ENCODE measurements at places on chromosomes 7 and 10.

DNA sequence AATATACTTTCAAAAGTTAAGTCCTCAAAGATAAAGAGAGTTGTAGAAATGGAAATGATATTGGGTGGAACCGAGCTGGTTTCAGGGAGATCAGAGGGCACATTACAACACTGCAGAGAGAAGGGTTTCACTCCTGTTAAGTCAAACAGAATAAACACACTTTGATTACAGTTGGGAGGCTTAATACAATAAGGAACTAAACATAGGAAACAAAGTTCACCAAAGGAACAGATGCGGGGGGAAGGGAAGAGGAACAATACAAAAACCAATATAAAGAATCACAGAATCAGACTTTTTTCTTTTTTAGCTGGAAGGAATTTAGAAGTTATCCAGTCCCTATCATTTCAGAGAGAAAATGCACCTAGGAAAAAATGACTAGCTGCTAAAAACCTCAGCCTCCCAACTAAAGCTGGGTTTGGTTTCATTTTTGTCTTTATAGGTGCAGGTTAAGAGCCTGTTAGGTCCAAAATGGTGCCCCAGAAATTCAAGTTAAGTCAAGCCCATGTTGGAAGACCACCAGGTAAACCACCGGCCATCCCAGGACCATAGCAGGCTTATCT lies 81.9 kb downstream of the DNMBP start:
- DNase-seq: no peak

GRCh38 chr7:77538281-77539212 lies 1.5 kb downstream of the PTPN12 start:
- DNase-seq: no peak

GRCh38 chr7:98831641-98832221 lies 38.1 kb downstream of the TMEM130 start:
- no peak for DNase-seq

- DNase-seq: no peak
Measured at GRCh38 chr7:137981668-137982067, 20.2 kb downstream of the CREB3L2 start.

DNA sequence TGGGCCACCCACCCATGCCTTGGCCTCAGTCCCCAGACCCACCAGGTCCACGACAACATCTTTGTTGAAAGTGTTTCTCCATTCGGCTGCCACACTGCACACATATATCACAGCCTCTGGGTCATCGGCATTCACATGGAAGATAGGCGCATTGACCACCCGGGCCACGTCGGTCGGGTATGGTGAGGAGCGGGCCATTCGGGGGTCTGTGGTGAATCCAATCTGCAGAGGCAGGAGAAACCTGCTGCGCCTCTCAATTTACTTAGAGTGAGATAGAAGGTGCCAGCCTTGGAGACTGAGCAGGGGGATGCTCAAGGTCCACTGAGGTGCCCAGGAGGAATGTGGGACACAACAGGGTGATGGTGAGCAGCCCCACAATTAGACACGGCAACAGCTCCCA lies 16.4 kb downstream of the OGDHL start:
- DNase-seq: no peak

DNA sequence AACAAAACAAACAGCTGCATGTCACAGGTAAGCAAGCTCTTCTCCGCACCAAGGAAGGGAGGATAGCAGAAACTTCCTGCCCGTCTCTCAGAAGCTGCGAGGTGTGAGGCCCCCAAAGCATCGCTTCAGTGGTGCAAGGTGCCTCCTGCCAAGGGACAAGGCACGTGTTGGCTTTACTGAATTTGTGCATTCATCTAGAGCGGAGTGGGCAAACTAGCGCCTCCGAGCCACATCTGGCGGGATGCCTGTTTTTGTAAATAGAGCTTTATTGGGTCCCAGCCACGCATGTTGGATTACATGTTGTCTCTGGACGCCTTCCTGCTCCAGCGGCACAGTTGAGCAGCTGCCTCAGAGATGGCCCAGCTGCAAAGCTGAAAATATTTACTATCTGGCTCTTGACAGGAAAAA lies 27.7 kb downstream of the PHYH start:
- no peak for DNase-seq

- no peak for DNase-seq
Measured at GRCh38 chr10:29612657-29613056, 22.1 kb downstream of the SVIL start.

- DNase-seq: no peak
Measured at GRCh38 chr10:13681095-13681494, 94.3 kb downstream of the PRPF18 start.

GRCh38 chr7:155813125-155813524 lies 862 bp upstream of the SHH start:
- DNase-seq: no peak

- DNase-seq: no peak
Measured at GRCh38 chr10:86036544-86036831, 330.1 kb downstream of the GRID1 start.

- no peak for DNase-seq
Measured at GRCh38 chr10:61653699-61654098, 9.0 kb upstream of the CABCOCO1 start.

DNA sequence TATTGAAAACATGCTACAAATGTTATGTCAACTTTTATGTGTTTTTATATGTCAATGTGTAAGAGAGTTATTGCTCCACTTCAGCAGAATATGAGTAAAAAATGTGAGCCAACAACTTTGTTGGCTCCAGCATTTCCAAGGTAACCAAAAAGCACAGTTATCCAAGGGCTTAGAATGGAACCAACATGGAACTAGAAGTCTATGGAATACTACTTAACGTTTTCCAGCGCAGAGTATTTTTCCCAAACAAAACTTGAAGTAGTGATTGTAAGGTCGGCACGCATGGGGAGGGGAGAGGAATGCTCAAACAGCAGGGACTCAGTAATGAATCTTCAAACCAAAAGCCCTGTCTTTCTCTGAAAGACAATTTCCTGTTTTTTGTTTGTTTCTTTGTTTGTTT lies 45.0 kb upstream of the TSPAN13 start:
- DNase-seq: no peak

GRCh38 chr7:104327938-104328295 lies 486 bp upstream of the LHFPL3 start:
- no peak for DNase-seq

- no peak for DNase-seq
Measured at GRCh38 chr7:101235050-101235449, 2.6 kb downstream of the CLDN15 start.

GRCh38 chr7:16637379-16637778 lies 8.2 kb downstream of the ANKMY2 start:
- DNase-seq: no peak

DNA sequence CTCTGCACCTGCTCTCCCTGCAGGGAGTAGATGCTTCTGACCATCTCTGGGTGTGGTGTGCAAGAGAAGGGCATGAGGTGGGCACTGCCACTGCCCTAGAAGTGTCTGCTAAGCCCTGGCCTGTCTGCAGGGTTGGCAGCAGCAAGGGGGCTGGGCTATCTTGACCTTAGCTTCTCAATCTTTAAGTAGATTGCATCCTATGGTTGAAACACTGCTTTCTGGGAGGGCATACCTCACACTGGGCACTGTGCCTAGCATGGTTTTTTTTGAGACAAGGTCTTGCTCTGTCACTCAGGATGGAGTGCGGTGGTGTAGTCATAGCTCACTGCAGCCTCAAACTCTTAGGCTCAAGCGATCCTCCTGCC lies 54.9 kb downstream of the CLIP2 start:
- no peak for DNase-seq

GRCh38 chr10:16030562-16030961 lies 170.3 kb upstream of the MINDY3 start:
- no peak for DNase-seq

DNA sequence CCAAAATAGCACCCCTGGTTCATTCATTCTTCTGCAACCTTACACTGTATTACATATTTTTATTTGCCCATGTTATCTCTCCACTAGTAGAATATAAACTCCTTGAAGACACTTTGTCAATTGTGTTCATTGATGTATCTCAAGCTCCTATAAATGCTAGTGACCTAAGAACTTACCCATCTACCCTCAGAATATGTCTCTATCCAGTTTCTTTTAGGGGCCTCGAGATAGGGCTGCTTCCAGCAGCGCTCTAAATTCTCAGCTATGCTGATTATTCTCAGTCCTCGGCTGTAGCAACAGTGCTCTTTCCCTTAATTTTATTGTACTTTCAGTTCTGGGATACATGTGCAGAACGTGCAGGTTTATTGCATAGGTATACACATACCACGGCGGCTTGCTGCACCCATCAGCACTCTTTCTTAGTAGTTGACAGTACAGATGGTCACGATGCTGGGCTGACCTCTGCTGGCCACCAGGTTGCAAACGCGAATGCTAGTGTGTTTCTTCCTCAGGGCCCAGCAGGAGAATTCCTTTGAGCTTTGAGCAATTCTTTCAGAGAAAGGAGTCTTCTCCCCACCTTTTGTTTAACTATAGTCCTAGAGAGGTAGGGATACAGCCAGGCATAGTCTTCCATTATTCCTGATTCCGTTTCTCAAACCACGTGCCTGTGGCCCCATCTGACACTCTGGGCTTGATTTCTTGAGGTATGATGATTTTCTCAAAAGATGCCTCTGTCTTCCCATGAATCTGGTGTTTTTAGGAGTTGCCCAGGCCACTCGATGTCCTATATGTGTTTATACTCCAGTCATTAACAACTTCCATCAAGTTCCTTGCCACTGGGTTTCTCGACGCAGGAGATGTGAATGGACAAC lies 49.1 kb upstream of the CDC14C start:
- DNase-seq: no peak

- no peak for DNase-seq
Measured at GRCh38 chr10:97230146-97230545, 44.4 kb upstream of the SLIT1 start.

GRCh38 chr7:7996568-7996967 lies 28.0 kb downstream of the GLCCI1 start:
- DNase-seq: no peak

DNA sequence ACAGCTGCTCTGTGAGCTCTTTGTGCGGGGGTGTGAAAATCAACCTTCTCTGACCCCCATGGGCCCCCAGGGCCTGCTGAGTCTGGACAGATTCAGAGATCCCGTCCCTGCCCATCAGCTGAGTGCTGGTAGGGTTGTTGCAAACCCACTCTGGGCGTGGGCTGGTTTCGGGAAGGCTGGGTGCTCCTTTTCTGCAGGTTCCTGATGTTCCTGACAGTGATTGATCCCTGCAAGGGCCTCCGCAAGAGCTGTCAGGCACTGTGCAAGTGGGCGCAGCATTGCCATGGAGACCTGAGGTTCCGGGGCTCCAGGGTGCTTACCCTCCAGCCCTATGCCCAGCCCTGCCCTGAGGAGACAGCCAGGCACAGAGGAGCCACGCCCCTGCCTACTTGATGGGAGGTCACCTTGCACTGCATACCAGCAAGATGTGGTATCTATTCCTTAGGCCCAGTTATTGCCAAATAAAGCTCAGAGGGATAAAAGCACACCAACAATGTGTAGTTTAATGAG lies 44.3 kb upstream of the INPP5A start:
- DNase-seq: no peak

GRCh38 chr7:134966691-134967090 lies 19.6 kb upstream of the AGBL3 start:
- DNase-seq: no peak

DNA sequence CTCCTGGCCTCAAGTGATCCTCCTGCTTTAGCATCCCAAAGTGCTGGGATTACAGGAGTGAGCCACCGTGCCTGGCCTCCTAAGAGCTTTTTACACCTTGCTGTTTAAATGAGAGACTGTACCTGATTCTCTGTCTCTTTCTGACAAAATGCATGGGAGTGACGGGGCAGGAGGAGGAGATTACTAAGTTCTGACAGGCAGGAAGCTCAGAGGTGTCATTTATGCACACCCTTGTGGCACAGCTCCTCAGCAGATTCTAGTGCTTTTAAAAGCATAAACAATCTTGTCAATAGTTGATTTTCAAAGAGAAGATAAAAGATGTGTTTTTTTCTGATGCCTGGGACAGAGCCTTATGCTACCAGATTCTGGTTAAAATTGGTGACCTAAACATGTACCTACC lies 39.7 kb upstream of the STEAP4 start:
- no peak for DNase-seq

- no peak for DNase-seq
Measured at GRCh38 chr7:135798095-135798494, 49.5 kb upstream of the FAM180A start.

- DNase-seq: no peak
Measured at GRCh38 chr7:142376356-142376997, 118.6 kb upstream of the PRSS58 start.

GRCh38 chr7:106840342-106840741 lies 24.7 kb upstream of the PIK3CG start:
- no peak for DNase-seq

DNA sequence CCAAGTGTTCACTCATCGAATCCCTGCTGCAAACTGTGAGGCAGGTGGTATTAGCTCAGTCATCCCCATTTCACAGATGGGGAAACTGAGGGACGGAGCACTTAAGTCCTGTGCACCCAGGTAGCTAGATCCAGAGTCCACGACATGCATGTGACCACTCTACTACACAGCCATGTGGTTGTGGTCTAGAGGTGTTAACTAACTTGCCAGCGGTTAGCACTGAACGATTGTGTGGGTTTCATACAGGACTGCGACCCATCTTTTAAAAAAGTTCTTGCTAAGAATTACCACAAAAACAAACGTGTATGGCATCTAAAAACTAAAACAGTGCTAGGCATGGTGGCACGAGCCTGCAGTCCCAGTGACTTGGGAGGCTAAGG lies 16.1 kb upstream of the ABCC2 start:
- no peak for DNase-seq

- DNase-seq: no peak
Measured at GRCh38 chr10:124315591-124316270, 103.0 kb downstream of the OAT start.

DNA sequence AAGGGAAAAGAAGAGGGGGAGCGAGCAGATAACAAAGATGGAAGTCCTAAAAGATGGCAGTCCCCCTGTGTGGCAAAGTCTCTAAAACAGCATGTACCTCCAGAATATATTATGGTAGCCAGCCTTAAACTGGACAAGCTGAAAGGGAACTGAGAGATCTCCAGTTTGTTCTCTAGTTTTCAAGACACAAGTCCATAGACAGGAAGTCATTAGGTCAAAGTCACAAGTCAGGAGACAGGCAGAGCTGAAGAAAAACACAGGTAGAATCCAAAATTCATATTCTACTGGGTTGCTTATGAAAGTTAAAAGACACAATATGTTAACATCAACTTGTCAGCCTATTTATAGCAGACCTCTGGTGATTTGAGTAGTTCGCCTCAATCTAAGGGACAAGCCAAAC lies 38.7 kb downstream of the FAM107B start:
- no peak for DNase-seq

- no peak for DNase-seq
Measured at GRCh38 chr10:114363745-114364454, 40.4 kb downstream of the AFAP1L2 start.

DNA sequence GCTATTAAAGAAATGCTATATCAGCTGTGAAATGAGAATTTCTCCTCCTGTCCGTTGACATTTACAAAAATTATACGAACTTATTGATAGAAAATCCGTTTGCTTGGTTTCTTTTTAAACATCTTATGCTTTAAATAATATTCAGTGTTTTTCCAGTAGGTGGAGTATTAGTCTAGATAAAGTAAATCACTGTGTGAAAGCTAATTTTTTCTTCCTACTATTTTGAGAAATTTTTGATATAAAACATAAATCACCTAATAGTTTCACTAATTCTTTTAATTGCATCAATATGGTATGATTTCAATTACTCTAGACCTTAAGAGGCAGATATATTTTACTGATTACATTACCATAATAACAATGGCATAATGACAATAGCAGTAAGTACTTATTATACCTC lies 335.2 kb upstream of the C7orf33 start:
- DNase-seq: no peak
